ENCODE measurements at places on chromosomes 1 and 21.

DNA sequence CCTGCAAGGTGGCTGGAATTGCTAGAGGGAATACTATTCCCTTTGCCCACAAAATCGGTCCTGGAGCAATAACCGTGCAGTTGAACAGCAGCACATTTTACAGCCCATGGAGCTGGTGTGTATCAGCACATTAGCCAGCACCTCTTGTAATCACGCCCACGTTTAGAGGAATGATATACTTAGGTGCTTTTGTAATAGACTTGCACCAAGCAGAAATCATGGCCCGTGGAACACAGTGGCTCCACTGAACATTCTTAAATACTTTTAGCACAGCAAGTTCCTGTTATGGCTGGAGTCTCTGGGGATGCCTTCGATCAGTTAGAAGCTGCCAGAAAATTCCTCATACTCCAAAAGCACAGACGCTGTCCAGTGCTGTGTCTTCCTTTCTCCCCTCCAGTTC, 218.1 kb upstream of the FAM78B start:
- no peak for DNase-seq

DNA sequence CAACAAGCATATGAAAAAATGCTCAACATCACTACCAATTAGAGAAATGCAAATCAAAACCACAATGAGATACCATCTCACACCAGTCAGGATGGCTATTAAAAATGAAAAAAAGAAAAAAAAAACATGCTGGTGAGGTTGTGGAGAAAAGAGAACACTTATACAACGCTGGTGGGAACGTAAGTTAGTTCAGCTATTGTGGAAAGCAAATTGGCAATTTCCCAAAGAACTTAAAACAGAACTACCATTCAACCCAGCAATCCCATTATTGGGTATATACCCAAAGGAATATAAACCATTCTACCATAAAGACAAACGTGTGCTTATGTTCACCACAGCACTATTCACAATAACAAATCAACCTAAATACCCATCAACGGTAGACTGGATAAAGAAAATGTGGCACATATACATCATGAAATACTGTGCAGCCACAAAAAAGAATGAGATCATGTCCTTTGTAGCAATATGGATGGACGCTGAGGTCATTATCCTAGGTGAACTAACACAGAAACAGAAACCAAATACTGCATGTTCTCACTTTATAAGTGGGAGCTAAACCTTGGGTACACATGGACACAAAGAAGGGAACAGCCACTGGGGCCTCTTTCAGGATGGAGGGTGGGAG, 49.5 kb downstream of the LYST start:
- no peak for DNase-seq

DNA sequence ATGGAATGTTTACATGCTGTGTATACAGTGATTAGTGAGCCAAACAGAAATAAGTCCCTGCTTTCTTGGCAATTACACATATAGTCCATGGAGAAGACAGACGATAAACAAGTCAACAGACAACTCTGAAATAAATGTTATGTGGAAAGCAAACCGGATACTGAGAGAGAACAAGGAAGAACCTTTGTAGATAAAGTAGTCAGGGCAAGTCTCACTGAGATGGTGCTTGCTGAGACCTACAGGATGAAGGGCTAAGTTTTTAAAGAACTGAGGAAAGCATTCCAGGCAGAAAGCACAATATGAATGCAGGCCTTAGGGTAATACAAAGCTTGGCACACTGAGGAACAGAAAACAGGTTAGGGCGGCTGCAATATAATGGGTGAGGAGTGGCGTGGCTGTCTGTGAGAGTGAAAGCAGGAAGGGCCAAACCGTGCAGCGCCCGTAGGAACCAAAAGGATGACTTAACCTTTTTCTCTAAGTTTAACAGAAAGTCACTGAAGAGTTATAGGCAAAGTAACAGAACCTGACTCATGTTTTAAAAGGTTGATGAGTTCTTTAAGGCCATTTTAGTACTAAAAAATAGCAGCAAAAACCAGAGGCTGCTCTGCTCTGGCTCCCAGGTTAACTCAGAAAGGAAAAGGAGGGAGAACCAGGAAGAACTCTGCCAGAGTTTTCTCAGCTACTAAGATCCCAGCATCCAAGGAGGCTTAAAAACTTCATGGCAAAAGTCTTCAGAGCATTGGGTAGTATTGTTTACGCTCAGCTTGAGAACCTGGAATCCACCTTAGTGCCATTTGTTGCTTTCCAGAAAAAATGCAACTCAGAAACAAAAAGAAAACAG, 8.7 kb upstream of the TTF2 start:
- no peak for DNase-seq

DNA sequence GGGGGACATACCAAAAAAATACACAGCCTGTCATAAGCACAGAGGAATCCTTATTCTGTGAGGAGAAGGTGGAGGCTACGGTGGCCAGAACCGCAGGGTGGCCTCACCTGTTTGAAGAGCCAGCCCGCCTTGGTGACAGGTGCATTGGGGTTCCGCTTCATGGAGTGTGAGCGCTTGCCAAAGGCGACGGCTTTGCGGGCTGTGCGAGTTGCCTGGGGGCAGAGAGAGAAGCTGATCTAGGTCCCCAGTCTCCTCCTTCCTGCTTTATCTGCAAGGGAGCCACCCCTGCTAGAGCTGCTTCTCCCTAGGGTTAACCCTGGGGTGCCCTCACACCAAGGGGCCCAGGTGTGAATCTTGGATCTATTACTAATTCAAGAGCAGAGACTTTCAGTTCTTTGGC, 54.3 kb upstream of the GOLT1A start:
- DNase-seq = no peak

DNA sequence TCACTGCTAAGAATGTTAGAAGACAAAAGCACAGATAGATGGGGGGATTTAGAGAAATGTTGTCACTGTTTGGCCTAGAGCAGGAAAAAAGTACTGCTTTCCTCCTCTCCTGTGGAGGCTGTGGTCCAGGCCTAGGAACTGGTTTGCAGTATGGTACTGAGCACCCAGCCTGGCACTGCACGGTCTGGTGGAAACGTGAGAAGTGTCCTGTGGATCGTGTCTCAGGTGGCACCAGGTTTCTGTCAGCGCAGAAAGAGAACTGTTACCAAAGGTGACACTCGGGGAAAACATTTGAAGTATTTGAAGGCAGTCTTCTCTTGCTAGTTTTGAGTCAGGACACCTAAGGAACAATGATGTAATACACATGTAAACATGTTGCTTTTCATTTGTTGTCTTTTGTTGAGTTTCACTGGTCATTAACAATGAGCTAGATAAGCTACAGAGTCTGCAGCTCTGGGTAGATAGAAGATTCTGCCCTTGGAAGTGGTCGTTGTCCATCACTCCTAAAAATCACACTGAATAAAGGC, 63.0 kb downstream of the B3GALNT2 start:
- DNase-seq = no peak

GRCh38 chr1:235278915-235279292, 49.1 kb downstream of the ARID4B start:
- no peak for DNase-seq

GRCh38 chr1:167002354-167002753, 13.3 kb downstream of the MAEL start:
- no peak for DNase-seq
